Fibroblast of lung (primary cell): ENCODE measurements at places on chromosomes 16 and 17. TPM values are rescaled to one million over a fixed set of nuclear protein-coding genes. Genes with fewer than 3 reads are reported as not detected.

The KRT9 gene
- total RNA-seq, result not detected in 2 replicates

- no peak for DNase-seq
- peaks cover 9% of the 10 kb centered on the region for H3K27me3 ChIP-seq
- no peaks in the 10 kb centered on the region for H3K36me3 ChIP-seq
- H3K4me1 ChIP-seq, result no peaks in the 10 kb centered on the region
Observed at GRCh38 chr16:750485-750884, 9.7 kb upstream of the CIAO3 start.

DNA sequence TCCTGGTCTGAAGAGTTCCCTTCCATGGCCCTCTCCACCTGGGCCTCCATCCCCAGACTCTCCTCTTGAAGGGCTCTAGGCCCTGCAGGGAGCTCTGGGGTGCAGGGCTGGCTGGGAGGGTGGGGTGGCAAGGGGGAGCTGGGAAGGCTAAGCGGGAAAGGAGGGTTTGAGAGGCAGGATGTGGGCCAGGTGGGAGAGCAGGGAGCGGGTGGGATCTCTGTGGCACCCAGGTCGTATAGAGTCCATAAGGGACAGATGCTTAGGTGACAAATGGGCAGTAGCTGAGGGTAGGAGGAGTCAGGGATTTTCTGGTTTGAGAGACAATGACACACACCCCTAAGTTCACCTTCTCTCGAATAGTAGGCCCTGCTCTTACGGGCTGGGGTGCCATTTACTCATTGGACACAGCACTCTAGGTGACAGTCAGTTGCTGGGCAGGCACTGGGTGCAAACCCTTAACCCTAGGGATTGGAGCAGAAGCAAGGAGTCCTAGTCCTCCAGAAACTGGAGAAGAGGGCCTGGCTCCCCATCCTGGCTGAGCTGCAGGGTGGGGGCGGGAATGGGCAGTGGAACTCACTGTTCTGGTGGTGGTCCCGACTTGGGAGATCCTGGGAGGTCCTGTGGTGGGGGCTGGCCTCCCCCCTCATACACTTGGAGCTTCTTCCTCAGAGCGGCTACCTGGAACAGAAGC, 15.3 kb downstream of the KIF18B start:
- H3K4me3 ChIP-seq, result no peak overlapping the region
- H3K27me3 ChIP-seq, result no peaks in the 10 kb centered on the region
- peaks cover 18% of the 10 kb centered on the region for H3K36me3 ChIP-seq

GRCh38 chr16:54447576-54448440, 161.2 kb upstream of the IRX3 start:
- peak; percentile 70 for DNase-seq
- H3K27me3 ChIP-seq, result no peaks in the 10 kb centered on the region
- peaks cover 4% of the 10 kb centered on the region for H3K4me1 ChIP-seq
- H3K4me3 ChIP-seq, result no peak overlapping the region
- H3K27ac ChIP-seq, result no peak overlapping the region

The ZNF48 gene
- total RNA-seq, result 7.3 and 7.7 TPM in 2 replicates

- no peaks in the 10 kb centered on the region for H3K36me3 ChIP-seq
- peaks cover 5% of the 10 kb centered on the region for H3K27me3 ChIP-seq
- no peak for DNase-seq
- peaks cover 2% of the 10 kb centered on the region for H3K4me1 ChIP-seq
- H3K27ac ChIP-seq, result no peak overlapping the region
- no peak overlapping the region for H3K4me3 ChIP-seq
Observed at GRCh38 chr17:39757176-39757662, 19.5 kb downstream of the GRB7 start.

DNA sequence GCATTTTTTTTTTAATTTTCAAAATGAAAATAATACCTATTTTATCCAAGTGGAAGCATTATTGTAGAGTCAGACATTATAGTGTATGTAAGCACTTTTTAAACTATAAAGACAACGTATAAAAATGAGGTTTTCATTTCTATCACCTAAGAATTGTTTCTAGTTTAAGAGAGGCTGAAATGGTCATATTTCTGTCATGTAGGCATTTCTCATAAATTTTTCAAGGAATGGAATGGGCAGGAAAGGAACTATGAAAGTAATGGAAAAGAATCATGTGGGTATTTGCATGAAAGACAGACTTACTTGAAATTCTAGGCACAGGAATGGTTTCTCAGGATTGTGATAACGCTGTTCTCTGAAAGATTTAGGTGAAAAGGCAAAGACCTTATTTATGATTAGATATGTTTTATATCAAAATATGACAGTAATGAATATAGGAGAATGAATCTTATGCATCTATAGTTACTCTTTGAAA, 67.4 kb downstream of the PPM1E start:
- H3K36me3 ChIP-seq, result no peaks in the 10 kb centered on the region
- H3K4me3 ChIP-seq, result no peak overlapping the region
- DNase-seq, result no peak
- H3K27ac ChIP-seq, result no peak overlapping the region

The TVP23C gene
- 14.4 and 25.1 TPM in 2 replicates for total RNA-seq

DNA sequence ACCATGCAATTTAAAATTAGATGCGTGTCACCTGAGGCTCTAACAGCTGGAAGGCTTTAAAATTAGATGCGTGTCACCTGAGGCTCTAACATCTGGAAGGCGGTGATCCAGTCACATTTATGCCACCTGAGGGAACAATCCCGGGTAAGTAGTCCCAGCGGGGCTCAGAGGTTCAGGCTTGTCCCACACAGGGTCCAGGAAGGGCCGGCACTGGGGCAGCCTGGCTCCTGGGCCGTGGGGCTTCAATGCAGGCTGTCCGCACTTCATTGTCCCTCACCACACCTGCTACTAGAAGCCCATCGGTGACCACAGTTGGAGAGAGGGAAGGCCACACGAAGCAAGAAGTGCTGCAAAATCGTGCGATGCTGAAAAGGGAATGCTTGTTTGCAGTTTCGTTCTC, 15.4 kb upstream of the ADCY9 start:
- H3K27ac ChIP-seq, result no peak overlapping the region
- no peak overlapping the region for H3K4me3 ChIP-seq
- DNase-seq, result no peak
- H3K36me3 ChIP-seq, result no peaks in the 10 kb centered on the region
- H3K27me3 ChIP-seq, result peaks cover 3% of the 10 kb centered on the region

DNA sequence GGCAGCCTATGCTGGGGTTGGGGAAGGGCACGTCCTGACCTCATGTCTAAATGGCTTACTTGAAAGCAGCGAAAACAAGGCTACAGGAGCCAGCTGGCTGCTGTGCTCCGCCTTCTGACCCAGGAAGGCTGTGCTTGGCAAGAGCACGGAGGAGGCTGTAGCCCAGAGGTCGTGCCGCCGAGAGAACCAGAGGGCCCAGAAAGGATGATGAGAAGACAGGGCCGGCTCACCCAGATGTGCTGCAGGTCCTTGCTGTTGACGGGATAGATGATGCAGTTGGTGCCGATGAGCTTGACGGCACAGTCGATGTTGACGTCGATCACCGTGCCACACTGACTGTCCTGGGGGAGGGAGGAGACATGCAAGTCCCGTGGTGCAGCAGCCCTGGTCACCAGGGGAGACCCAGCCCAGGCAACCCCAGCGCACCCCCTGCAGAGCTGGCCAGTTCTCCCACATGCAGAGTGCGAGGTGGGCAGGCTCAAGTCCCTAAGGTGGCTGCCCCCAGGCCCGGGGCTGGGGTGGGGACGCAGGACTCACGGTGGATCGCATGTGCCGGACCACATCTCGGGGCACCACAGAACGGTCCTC, 20.7 kb downstream of the SPHK1 start:
- no peak overlapping the region for H3K27ac ChIP-seq
- peaks cover 19% of the 10 kb centered on the region for H3K36me3 ChIP-seq
- no peak overlapping the region for H3K4me3 ChIP-seq
- H3K4me1 ChIP-seq, result no peaks in the 10 kb centered on the region
- no peaks in the 10 kb centered on the region for H3K27me3 ChIP-seq

DNA sequence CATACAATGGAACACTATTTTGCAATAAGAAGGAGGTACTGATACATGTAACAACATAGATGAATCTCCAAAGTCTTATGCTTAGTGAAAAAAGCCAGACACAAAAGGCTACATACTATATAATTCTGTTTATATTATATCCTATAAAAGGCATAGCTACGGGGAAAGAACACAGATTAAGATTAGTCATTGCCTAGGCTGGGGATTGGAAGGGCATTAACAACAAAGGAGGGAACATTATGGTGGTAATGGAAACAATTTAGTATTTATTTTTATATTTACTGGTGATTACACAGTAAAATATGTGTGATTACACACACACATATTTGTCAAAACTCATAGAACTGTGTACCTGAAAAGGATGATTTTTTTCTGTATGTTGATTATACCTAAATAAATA, 278.1 kb downstream of the ZFHX3 start:
- no peaks in the 10 kb centered on the region for H3K36me3 ChIP-seq
- H3K27ac ChIP-seq, result no peak overlapping the region
- DNase-seq, result no peak
- no peaks in the 10 kb centered on the region for H3K27me3 ChIP-seq

- H3K4me1 ChIP-seq, result no peaks in the 10 kb centered on the region
- H3K27ac ChIP-seq, result no peak overlapping the region
- H3K36me3 ChIP-seq, result no peaks in the 10 kb centered on the region
- no peak for DNase-seq
- no peaks in the 10 kb centered on the region for H3K27me3 ChIP-seq
Observed at GRCh38 chr16:76654088-76654820, 377.1 kb downstream of the CNTNAP4 start.

GRCh38 chr17:2393954-2394749, 6.7 kb downstream of the MNT start:
- DNase-seq, result no peak
- H3K4me3 ChIP-seq, result no peak overlapping the region
- no peaks in the 10 kb centered on the region for H3K27me3 ChIP-seq
- peaks cover 43% of the 10 kb centered on the region for H3K4me1 ChIP-seq
- H3K27ac ChIP-seq, result peak overlapping the region; percentile 72

The ATP2A1 gene
- total RNA-seq, result 0.26 and 0.33 TPM in 2 replicates

GRCh38 chr16:1998360-1998835, 8.6 kb downstream of the SYNGR3 start:
- H3K4me3 ChIP-seq, result no peak overlapping the region
- H3K27ac ChIP-seq, result peak overlapping the region; percentile 26
- H3K27me3 ChIP-seq, result no peaks in the 10 kb centered on the region
- H3K4me1 ChIP-seq, result peaks cover 8% of the 10 kb centered on the region
- H3K36me3 ChIP-seq, result peaks cover 41% of the 10 kb centered on the region

DNA sequence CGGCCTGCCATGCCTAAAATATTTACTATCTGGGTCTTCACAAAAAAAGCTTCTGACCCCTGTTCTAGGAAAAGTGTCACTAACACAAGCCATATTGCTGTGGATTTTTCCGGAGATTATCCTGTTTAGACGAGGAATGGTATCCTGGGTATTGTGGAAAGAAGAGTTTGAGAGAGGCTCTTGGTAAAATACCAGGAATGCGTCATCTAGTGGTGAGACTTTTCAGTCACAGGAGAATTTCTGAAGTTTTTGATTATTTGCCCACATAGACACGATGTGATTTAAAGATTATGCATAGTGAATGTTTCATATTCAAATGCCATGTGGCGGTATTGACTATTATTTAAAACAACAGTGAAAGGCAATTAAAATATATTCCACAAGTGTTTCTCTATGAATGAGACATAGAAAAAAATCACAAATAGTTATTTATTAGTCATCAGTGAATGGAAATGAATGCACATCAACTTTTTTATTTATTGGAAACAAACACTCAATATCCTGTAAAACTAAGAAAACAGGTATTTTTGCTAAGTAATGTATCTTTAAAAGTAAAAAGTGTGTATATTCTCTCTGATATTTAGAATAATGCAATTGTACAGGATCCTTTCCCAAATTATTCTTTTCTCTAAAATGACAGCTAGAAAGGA, 7.8 kb downstream of the KRT28 start:
- DNase-seq, result peak; percentile 38
- no peaks in the 10 kb centered on the region for H3K4me1 ChIP-seq
- no peaks in the 10 kb centered on the region for H3K36me3 ChIP-seq
- H3K27me3 ChIP-seq, result peaks cover 11% of the 10 kb centered on the region
- no peak overlapping the region for H3K27ac ChIP-seq

- H3K36me3 ChIP-seq, result no peaks in the 10 kb centered on the region
- H3K4me3 ChIP-seq, result peak overlapping the region; percentile 73
- no peaks in the 10 kb centered on the region for H3K27me3 ChIP-seq
- H3K4me1 ChIP-seq, result peaks cover 17% of the 10 kb centered on the region
Observed at GRCh38 chr16:82628711-82629110, 1.9 kb downstream of the CDH13 start.

- no peaks in the 10 kb centered on the region for H3K36me3 ChIP-seq
- no peaks in the 10 kb centered on the region for H3K4me1 ChIP-seq
- no peak overlapping the region for H3K4me3 ChIP-seq
- no peak overlapping the region for H3K27ac ChIP-seq
- no peak for DNase-seq
- H3K27me3 ChIP-seq, result no peaks in the 10 kb centered on the region
Observed at GRCh38 chr17:77535435-77535834, 394.7 kb downstream of the SEC14L1 start.

The OR4D1 gene
- total RNA-seq, result not detected in 2 replicates

The GPR179 gene
- under 0.01 TPM in 2 replicates for total RNA-seq

GRCh38 chr16:66517586-66518263, 32.2 kb downstream of the TK2 start:
- no peak for DNase-seq
- peaks cover 2% of the 10 kb centered on the region for H3K36me3 ChIP-seq
- H3K27me3 ChIP-seq, result no peaks in the 10 kb centered on the region
- peak overlapping the region; percentile 87 for H3K27ac ChIP-seq

GRCh38 chr16:30603945-30604315, 6.3 kb downstream of the ZNF689 start:
- H3K4me3 ChIP-seq, result no peak overlapping the region
- no peak for DNase-seq
- H3K36me3 ChIP-seq, result peaks cover 12% of the 10 kb centered on the region
- H3K4me1 ChIP-seq, result peaks cover 6% of the 10 kb centered on the region

DNA sequence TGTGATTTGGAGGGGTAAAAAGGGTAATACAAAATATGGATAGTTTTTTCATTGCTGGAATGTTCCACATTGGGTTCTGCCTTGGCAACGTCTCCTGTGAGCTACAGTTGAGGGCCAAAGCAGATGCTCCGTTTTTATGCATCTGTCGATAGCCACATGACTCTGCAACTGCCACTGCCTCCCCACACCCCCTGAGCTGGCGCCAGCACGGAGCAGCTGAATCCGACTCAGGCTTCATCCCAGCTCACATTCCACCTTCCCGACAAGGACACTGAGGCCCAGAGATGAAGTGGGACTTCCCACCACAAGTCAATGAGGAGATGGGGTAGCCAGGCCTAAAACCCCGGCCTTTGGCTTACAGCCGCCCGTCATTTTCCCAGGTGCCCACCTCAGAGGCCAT, 334.1 kb downstream of the CDH13 start:
- no peaks in the 10 kb centered on the region for H3K27me3 ChIP-seq
- H3K36me3 ChIP-seq, result no peaks in the 10 kb centered on the region
- no peak overlapping the region for H3K27ac ChIP-seq
- no peaks in the 10 kb centered on the region for H3K4me1 ChIP-seq
